Forelimb muscle (tissue), 1 donor: ENCODE measurements at places on chromosomes 12 and 14.

DNA sequence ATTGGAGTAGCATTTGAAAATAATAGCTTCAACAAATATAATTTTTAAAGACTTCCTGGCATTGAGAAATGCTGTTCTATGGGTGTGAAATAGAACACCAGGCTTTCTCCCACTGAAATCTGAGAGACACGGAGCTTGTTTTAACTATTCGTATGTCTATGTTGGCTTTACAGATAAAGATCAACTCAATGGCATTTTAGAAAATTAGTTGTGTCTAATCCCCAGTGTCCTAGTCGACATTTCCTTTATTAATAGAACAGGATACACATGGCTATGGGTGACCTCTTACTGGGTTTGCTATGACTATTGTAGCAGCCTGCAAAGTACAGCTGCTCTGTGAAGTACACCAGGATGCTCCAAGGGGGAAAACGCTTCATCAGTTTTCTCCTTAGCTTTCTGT lies 159.3 kb downstream of the SLC25A21 start:
- DNase-seq = no peak

GRCh38 chr12:31533470-31533869 lies 57.5 kb downstream of the DENND5B start:
- DNase-seq = no peak

- no peak for DNase-seq
These were observed 6.4 kb upstream of the CCDC60 start for GRCh38 chr12:119328111-119328510.

- no peak for DNase-seq
These were observed 89.0 kb downstream of the AKAP6 start for GRCh38 chr14:32417956-32418552.

DNA sequence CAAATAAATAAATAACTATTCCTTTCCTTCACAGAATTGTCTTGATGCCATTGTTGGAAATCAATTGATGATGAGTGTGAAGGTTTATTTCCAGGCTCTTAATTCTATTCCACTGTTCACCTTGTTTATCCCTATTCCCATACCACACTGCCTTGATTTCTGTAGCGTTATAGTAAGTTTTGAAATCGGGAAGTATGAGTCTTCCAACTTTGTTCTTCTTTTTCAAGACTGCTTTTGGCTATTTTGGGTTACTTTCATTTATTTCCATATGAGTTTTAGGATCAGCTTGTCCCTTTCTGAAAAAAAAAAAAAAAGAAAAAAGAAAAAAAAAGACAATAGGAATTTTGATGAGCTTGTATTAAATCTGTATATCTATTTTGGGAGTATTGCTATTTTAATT lies 9.3 kb upstream of the CDK2AP1 start:
- DNase-seq = no peak

- DNase-seq = no peak
These were observed 85.8 kb downstream of the CAND1 start for GRCh38 chr12:67354966-67355365.

DNA sequence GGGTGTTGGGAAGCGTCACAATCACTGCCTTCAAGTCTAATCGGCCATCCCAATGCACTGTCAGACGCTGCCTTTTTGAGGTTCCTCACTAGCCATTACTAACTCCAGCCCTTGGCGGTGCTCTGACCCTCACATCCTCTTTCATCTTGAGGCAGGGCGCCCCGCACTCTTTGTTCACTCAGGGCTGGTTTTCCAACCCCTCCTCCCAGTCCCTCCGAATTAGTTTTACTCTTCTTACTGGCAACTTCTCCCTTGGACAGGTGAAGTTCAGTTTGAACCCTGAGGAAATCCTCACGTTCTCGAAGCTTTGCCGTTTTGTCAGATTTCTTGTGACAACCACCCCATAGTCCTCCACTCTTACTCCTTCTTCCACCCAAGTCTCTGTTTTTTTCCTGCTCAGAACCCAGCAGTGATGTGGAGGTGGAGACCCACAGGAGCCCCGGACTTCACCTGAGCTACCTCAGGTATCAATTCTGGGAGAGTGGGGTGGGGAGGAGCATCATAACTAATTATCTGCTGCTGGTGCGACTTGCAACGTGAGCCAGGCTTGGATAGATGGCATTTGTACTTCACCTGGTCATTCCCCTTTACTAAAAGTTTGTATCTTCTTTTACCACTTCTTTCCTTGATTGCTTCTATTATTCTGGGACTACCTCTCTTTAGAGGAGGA lies 757 bp downstream of the ZC3H10 start:
- no peak for DNase-seq

GRCh38 chr14:50829489-50830043 lies 1.4 kb downstream of the NIN start:
- DNase-seq = no peak

- no peak for DNase-seq
These were observed 24.0 kb downstream of the DICER1 start for GRCh38 chr14:95133282-95133681.

DNA sequence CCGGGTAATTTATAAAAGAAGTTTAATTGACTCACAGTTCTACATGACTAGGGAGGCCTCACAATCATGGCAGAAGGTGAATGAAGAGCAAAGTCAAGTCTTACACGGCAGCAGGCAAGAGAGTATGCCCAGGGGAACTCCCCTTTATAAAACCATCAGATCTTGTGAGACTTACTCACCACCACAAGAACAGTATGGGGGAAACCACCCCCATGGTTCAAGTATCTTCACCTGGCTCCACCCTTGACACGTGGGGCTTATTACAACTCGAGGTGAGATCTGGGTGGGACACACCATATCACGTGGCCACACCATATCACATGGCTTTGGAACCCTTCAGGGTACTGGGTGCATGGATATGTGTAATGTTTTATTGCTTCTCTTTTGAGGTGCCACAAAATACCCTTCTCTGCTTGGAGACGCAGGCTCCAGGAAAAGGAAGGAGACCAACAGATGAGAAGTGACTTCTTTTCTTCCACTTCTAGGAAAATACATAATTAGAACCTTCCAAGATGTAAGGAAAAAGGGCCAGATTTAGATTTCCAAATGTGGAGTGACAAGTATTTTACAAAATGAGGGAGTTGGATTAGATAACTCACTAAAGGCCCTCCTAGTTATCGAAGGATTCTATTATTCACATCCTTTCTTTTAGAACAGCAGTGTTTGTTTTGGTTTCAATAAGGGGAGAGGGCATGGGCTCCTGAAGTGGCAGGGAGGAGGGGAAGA lies 33.1 kb upstream of the ETFBKMT start:
- no peak for DNase-seq

GRCh38 chr14:73754911-73755360 lies 40.8 kb upstream of the PNMA1 start:
- DNase-seq = no peak

DNA sequence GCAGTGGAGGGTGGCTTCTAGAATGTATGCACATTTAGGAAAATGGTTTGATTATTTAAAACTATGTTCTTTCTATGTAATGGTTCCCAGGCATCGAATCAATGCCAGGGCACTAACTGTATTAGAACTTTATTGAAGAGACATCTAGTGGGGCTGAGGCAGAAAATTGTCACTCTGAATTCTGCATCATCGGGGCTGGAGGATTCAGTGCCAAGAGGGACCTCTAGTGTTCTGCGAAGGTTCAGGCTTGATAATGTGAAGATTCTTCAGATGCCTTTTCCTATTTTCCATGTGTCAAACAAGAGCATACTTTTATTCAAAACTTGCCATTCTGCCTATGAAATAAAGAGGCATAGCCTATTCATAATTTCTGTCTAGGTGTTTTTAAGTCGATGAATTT lies 146.3 kb downstream of the CAND1 start:
- DNase-seq = no peak

- no peak for DNase-seq
These were observed 32.6 kb downstream of the DDX11 start for GRCh38 chr12:31106101-31106803.

DNA sequence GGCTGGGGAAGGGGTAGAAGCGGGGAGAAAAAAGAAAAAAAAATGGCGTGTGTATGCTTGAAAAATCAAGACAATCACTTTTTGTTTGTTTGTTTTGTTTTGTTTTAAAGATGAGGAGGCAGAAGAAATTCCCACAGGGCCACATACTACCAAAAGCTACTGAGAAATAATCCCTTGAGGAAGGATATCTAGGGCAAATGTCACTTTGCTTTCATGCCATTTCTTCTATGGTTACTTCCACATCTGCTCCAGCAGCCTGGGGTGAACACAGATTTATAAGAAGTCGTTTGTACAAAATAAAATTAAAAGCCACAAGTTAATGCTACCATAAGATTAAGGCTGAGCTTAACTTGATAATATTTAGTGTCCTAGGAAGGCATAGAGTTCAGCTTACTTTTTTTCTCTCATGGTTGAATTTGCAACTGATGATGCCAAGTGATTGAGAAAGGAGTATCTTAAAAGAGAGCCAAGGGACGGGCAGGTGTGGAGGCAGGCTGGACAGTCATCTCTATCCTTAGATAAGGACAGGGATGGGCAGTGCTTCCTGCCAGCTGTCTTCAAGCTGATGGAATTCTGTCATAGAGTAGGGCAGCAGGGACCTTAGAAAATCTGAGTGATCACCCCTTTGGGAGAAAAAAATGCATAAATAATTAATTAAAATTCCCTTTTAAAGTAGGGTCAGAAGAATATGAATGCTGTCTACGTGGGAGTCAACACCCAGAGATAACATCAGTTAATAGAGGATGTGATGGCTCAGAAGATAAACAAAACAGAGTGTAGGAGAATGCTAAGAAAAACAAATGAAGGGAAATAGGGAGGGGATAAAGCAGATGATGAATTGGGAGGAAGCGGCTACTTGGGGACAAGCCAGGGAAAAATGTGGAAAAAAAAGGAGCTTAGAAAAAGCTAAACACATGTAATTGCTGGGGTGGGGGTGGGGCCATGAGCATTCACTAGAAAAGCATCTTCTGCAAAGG lies 57.1 kb downstream of the DYRK2 start:
- DNase-seq = no peak

DNA sequence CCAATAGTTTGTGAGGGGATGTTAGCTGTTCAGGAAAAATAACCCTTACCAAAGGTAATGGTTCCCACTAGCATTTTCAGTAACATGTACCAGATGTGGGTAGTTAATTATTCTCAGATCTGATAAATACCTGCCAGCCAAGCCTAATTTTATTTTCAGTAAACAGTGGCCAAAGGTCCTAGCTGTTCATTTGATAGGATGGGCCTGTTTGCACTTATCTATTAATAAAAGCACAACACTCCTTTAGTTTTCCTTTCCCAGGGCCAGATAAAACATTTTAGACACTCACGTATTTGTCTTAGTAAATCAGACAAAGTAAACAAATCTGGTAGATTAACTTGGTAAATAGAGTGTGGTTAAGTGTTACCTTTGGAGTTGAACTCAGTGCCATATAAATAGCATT lies 345.1 kb downstream of the RAD51B start:
- DNase-seq = no peak

GRCh38 chr14:50944647-50945413 lies 547 bp upstream of the PYGL start:
- no peak for DNase-seq

- no peak for DNase-seq
These were observed 13.3 kb downstream of the TMEM119 start for GRCh38 chr12:108584456-108585065.

GRCh38 chr14:98958632-98959031 lies 313.4 kb downstream of the BCL11B start:
- DNase-seq = no peak

GRCh38 chr12:50419112-50419909 lies 18.6 kb downstream of the LARP4 start:
- DNase-seq = no peak

DNA sequence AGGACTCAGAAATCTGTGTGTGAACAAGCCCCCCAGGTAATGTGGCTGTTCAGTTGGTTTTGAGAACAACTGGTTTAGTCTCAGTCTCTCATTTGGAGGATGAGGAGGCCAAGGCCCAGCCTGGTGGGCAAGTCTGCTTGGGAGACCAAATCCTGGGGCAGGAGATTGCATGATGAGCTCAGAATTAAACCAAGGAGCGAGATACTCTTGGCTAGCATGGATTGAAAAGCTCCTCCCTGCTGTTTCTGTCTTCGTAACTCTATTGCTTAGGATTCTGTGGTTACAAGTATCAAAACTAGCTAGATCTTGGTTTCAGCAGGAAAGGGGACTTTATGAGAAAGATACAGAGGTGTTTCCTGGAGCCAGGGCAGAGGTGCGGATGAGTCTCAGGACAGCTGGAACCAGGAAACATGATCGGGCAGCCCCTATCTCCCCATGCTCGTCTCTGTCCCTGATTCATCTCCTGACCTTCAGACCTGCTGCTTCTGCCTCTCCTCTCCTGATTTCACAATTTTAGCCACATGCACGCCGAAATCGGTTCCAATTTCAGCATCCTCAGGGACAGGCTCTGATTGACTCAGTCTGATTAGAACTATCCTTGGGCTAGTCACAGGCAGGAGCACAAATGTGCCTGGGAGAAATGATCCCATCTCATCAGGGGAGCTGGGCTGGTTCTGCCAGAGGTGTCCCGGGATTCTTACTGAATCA lies 40.2 kb upstream of the RIN3 start:
- DNase-seq = no peak

- DNase-seq = no peak
These were observed 13.9 kb downstream of the CAPZA3 start for GRCh38 chr12:18751866-18752265.

GRCh38 chr12:78002878-78003277 lies 172.2 kb downstream of the NAV3 start:
- DNase-seq = no peak

DNA sequence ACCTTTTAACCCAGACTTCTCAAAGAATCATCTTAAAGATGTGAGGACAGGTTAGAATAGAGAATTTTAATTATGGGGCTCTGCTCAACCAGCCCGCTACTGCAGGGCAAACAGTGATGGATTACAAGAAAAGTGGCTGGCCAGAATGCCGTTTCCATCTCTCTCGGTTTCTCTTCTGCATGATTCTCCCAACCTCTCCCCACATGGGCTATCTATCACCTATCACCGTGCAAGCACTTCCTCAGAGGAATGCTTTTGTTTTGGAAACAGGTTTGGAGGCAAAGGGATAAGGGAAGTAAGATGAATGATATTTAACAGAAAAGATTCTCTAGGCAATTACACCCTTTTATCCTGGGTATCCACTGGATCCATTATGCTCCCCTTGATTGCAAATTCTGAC lies 37.4 kb upstream of the PHC1 start:
- no peak for DNase-seq

DNA sequence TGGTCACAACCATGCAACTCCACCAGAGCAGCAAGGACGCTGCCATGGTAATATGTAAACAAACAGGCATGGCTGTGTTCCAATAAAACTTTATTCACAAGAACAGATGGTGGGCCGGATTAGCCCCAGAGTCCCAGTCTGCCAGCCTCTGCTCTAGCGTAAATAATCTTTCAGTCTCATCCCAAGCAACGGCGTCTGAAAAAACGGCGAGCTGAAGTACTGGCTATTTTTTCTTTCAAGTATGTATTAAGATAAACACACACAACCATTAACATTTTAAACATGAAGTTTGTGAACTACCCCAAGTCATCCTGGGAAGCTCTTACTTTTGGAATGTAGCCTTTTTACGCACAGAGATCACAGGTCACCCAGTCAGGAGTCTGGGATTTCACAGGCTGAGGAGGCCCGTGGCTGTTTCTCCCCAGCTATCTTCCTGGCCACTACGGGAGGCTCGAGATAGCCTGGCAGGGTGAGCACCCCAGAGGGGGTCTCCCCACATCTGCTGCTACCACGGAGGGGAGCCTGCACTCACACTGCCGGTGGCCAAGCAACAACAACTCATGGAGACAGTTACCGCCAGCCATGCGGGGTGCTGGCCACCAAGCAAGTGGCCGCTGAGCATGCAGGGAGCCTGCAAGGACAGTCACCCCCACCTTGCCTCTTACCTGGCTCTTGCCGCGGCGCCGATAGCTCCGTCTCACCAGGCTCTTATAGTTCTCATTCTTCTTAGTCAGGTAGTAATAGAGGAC lies 124.6 kb downstream of the RFLNA start:
- DNase-seq = no peak

- no peak for DNase-seq
These were observed 1.6 kb downstream of the MGAT4C start for GRCh38 chr12:86254399-86255107.
